ENCODE measurements at places on chromosomes 6 and 20.

DNA sequence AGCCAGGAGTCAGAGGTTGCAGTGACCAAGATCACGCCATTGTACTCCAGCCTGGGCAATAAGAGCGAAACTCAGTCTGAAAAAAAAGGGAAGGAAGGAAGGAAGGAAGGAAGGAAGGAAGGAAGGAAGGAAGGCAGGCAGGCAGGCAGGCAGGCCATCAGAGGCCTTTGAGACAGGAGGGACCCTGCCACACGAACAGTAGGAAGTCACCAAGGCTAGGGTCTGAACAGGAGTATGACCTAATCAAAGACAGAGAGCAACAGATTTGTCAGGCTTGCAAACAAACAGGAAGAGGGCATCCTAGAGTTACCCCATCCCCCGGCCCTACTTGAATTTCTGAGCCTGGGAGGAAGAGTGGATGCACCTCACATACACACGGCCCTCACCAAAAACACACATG, 67.1 kb downstream of the FGD2 start:
- DNase-seq, result no peak

DNA sequence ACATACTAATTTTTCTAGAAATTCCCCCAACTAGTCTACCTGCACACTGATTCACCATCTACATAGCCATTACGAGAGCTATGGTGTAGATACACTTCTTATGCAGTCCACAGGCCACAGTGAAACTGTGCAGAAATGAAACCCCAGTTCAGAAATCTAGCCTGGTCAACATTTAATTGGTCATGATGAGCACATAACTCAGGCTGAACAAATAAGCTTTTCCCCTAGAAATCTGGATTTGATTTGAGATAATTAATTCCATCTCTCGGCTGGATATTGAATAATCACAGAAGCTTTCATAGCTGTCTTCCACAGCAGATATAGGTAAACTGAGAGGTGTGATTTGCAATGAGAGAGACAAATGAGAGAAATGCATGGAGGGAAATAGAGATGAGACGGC, 22.6 kb upstream of the TINAG start:
- no peak for DNase-seq

DNA sequence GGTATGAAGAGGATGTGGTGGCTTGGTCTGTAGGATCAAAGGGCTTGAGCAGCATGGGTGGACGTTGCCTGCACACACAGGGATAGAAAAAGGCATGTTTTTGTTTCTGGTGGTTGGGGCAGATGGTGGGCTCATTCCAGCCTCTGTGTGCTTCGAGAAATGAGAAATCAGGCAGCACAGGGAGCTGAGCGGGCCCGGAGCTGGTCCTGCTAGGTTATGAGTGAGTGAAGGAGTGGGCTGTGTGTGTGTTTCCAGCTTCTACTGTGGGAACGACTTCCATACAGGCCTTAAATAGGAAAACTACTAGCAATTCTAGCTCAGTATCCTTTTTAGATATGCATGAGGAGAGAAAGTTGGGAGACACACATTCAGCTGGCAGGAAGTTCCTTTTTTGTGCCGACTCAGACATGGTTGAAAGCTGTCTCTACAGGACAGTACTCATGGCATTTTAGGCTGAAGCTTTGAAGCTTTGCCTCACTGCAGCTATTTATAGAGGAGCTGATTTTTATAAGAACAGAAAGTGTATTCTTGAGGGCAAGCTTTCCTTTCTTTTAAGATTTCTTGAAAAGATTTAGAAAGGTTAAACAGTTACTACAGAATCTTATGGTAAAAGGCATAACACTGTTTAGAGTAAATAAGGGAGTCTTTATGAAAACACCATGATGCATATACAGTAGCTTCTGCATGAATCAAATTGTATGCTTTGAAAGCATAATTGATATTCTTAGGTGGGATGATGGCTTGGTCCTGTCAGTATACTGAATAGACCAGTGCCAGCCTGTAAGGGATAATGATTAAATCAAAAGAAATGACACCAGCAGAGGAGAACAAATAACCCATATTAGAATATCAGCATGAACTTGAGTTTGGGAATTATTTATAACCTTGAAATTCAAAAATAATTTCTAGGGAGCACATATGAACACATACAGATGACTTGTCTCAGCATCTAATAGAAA, 104.0 kb upstream of the MAN1A1 start:
- no peak for DNase-seq

DNA sequence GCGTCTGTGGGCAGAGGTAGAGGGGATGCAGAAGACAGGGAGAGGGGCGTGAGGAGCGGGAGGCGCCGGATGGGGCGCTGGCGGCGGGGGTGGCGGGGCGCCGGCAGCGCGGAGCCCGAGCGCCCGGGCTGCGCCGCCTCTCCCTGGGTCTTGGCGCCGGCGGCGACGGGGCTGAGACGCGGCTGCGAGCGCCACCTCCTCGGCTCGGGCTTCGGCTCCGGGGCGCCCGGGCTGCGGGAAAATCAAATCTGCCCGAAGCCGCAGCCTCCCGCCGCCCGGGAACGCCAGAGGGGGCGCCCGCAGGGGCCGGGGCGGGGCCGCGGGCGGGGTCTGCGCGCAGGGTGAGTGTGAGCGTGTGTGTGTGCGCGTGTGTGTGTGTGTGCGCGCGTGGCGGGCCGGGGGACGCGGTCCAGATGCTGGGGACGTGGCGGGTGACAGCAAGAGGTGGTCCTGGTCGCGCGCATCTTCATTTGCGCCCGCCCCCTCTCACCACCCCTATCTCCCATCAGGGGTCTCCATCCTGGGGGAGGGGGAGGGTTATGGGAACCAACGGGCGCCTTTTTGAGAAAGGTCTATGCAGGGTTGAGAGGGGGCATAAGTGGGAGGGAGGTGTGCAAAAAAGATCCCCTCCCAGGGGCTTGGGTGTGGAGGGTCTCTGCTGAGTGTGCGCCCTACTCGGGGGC, 646 bp upstream of the CPNE5 start:
- DNase-seq, result peak; percentile 66

GRCh38 chr20:57399587-57400155, 8.5 kb downstream of the RBM38 start:
- DNase-seq, result no peak

GRCh38 chr6:8785223-8785622, 349.9 kb upstream of the SLC35B3 start:
- no peak for DNase-seq

DNA sequence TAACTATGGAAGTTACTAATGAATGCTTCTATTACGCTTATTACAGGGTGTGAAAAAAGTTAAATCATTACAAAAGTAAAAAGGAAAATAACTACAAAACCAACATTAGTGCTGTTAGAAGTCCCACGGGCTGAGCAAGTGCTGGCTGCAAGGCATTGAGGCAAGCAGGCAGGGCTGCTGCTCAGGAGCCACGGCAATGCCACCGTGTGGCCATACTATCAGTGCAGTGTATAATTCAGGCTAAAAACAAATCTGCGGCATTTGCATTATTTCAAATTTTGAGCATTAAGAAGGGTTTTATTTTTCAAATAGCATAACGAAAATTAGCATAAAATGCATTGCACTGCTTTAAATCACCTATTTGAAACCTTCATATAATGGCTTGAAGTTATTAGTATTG, 17.1 kb downstream of the IFNGR1 start:
- DNase-seq, result no peak

GRCh38 chr20:43919686-43920403, 5.2 kb downstream of the TOX2 start:
- no peak for DNase-seq

DNA sequence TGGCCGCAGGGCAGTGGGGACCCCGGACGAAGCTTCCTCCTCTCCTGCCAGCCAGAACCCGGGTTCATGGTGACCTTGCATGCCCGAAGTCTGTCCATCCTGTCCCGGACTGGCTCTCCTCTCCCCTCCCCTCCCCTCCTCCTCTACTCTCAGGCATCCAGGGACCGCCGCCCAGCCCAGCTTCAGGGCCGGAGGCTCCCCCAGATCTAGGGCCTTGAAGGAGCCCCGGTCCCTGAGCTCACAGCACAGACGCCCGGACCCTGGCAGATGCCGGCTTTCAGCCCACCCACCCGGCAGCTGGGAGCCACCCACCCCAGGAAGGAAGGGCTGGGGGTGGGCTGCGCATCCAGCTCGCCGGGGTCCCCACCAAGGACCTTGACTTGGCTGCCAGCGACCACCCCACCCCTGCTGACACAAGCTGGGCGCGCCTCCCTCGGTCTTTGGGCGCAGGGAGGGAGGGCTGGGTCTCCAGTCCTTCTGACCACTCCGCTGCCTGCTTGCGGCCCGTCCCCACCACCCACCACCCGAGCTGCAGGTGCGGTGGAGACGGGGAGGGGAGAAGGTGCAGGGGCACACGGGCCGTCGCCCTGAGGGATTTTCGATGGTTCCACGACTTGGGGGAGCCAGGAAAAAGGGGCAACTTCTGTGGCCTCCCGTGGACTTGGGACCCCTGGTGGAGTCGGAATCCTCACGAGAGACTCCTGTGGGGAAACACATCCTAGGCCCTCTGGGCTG, 5.8 kb upstream of the ABHD16B start:
- no peak for DNase-seq

GRCh38 chr6:7324520-7324919, 11.5 kb upstream of the SSR1 start:
- DNase-seq, result no peak

DNA sequence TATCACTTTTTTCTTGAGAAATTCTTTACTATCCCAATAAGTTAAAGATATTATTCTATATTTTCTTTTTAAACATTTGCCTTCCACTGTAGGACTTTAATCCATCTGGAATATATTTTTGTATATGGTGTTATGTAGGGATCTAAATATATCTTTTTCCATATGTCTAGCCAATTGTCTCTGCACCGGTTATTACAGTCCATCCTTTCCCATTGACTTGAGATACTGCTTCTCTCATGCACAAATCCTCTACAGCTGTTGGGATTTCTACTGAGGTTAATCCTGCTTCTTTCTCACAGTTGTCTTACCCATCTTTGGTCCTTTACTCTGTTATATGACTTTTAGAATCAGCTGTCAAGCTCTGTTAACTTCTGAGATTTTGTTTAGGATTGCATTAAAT, 483.8 kb upstream of the CDH4 start:
- DNase-seq, result no peak

GRCh38 chr20:38369389-38369788, 23.1 kb downstream of the LBP start:
- no peak for DNase-seq

- no peak for DNase-seq
Measured at GRCh38 chr6:166739117-166739975, 112.3 kb upstream of the RPS6KA2 start.

DNA sequence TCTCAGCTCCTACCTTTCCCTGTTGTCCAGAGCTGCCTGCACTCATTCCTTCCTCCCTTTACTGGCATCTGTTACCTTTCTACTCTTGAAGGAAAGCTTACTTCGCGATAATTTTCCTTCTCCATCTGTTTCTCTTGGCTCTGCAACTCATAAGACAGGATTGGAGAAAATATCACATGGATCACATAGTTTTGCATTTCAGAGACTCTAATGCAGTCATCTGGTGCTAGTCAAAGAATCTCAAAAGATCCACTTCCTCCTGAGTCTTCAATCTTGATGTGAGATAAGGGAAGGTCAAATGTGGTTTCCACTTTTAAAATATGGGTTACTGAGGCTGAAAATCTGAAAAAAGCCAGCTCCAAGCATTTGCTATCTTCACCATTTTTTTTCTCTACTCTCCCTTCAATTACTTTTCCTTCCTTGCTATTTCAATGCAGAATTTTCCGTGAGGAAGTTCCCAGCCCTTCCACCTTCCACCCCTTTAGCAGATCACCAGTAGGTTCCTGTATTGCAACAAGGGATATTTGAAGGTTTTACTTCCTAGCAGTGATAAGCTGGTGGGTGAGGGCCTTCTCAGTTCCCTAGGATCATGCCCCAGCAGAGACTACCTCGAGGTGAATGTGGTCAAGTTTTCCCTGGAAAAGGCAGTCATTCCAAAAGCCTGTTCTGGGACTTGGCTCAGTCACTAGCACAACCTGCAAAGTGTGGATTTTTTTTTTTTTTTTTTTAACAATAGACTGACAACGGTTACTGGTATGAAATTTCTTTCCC, 62.8 kb upstream of the LRRC1 start:
- no peak for DNase-seq

GRCh38 chr6:135451617-135452190, 45.8 kb downstream of the AHI1 start:
- no peak for DNase-seq

DNA sequence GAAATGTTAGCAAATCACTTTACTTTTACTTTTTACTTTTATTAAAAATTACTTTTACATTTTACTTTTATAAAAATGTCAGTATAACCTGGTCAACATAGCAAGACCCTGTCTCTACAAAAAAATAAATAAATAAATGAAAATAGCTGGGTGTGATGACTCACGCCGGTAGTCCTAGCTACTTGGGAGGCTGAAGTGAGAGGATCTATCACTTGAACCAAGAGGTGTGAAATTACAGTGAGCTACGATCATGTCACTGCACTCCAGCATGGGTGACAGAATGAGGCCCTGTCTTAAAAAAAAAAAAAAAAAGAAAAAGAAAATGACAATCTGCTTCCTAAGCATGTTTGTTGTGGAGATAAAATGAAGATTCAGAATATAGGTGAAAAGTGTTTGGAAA, 31.0 kb upstream of the FBXO30 start:
- DNase-seq, result no peak

DNA sequence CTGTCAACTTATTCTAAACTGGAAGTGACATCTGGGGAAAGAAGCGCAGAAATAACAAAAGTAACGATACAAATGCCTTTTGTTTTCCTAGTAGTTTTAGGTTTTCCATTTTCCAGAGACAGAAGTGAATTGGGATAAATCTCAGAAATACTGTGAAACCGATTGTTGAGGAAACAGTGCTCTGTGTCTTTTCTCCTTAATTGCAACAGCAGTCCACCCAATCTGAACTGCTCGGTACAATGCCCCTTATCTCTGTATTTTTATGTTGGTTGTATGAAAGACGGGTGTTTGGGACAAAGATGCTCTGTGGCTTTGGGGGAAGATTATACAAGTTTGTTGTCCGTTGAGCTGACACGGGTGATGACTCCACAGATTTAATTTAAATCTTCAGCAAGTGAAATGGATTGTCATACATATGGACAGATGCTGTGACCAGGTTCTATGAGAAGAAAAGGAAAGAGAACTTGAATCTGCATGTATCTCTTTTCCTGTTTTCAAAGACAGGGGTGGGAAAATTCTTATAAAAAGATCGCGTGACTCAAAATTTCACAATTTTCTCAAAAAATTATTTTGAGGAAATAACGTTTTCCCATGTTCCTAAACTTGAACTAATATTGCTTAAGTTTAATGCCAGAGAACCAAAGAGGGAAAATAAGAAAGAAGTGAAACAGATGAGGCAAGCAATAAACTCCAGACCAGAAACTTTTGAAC, 41.2 kb downstream of the SASH1 start:
- DNase-seq, result no peak

GRCh38 chr6:101845172-101845571, 451.7 kb downstream of the GRIK2 start:
- DNase-seq, result no peak
